ENCODE measurements at places on chromosomes 4 and X.
A peak's percentile ranks its signal among the peaks of the same experiment; 100 is the strongest.

GRCh38 chr4:6887591-6888371 lies 21.8 kb upstream of the TBC1D14 start:
- DNase-seq, result peak; percentile 89

- DNase-seq, result no peak
Measured at GRCh38 chr4:78818530-78819079, 42.5 kb downstream of the BMP2K start.

- DNase-seq, result peak; percentile 28
Measured at GRCh38 chr4:41172786-41173185, 41.6 kb downstream of the APBB2 start.

DNA sequence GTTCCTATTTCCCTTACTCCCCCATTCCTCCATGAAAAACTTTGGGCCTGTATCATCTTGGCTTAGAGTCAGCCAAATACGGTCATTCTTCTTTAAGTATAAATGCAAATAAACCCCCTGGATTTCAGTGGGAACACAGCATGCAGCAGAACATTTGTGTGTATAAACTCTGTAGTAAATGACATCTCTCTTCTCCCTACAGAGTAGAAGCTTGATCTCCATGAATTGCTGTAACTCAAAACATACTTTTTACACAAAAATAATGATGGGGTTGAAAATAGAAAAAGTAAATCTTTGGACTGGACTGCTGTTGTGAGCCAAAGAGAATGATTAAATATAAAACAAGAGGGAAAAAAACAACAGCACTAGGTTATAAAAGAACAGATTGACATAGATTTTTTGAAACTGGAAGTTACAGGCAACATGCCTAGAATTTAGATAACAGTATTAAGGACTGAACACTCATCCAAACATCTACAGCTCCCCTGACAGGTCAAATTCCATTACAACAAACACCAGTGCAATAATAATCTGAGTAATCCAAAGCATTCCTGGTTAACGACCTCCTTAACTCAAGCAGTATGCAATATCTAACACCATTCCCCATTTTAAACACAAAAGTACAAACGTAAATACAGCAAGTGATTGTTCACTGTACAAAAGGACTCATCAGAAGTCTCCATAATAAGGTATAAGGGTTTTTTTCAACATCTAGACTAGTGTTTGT lies 30.7 kb downstream of the TSPAN5 start:
- DNase-seq, result no peak

DNA sequence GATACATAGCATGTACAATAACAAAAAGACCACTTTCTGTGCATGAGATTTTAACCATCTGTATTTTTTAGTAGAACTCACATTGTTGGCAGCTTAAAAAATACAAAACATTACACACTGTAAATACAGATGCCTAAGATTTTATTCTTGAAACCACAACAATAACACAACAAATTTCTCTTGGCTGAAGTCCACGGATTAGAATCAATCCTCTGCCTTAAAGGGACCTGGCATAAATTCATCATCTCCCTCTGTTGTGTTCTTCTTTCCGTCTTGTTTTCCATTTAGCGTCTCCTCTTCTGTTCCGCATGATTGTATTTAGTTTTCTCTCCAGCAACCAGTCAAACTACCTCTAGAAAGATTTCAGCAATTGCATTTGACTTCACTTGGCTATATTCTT lies 231.0 kb downstream of the SPOCK3 start:
- DNase-seq, result no peak

GRCh38 chrX:87140800-87141483 lies 376.7 kb upstream of the KLHL4 start:
- DNase-seq, result no peak

DNA sequence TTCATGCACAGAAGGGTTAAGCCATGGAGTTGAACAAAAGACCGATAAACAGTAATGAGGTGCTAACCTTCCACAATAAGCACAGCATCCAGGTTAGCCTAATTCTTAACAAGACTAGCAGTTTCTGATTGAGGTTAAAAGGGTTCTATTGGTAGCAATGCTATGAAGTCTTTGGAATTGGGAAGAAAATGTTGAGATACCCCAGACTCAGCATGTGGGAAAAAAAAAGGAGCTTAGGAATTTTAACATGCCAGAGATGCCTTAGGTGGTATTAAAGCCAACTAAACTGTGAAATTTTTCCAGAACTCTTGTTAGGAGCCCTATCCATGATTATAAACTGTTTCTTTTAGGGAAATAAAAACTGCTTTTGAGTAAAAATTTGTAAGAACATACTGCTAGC lies 391.7 kb downstream of the GABRG1 start:
- DNase-seq, result no peak

DNA sequence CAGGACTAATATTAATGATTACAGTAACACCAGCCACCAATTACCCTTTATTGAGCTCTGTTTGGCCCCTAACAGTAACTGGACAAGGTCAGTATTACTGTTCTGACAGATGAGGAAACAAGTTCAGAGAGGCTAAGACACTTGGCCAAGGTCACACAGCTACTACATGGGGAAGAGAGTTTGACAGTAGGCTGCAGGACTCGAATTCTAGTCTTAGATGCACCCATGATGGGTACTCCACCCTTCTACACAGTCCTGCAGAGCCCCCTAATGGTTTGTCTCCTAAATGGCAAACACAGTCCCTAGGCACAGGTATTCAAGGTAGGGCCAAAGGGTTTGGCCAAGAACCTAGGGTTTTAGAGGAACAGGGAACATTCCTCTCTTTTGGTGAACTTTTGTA lies 93.9 kb downstream of the NSUN7 start:
- DNase-seq, result peak; percentile 37

DNA sequence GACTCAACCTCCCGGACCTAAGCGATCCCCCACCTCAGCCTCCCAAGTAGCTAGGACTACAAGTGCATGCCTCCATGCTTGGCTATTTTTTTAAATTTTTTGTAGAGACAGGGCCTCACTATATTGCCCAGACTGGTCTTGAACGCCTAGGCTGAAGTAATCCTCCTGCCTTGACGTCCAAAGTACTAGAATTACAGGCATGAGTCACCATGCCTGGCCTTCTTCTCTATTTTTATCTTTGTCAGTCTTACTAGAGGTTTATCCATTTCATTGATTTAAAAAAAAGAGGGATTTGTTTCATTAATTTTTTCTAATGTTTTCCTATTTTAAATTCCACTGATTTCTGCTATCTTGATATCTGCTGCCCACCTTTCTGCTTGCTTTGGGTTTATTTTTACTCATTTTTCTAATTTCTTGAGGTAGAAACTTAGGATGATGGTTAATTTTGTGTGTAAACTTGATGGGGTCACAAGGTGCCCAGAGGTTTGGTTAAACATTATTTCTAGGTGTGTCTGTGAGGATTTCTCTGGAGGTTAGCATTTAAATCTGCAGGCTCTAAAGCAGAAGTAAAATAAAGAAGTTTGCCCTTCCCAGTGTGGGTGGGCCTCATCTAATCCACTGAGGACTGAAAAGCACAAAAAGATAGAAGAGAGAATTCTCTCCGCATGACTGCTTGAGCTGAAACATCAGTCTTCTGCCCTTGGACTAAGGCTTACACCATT lies 116.2 kb upstream of the DCLK2 start:
- DNase-seq, result peak; percentile 50

- DNase-seq, result no peak
Measured at GRCh38 chr4:175824076-175824475, 12.0 kb upstream of the GPM6A start.

GRCh38 chrX:144586756-144587155 lies 660.5 kb upstream of the SPANXN1 start:
- no peak for DNase-seq

GRCh38 chrX:154762537-154763296 lies at the start of gene DKC1:
Gene DKC1 (plus strand): TSS chrX:154762864. CDS start chrX:154762966, 102 bp downstream.
- peak; percentile 97 for DNase-seq

- no peak for DNase-seq
Measured at GRCh38 chr4:2995546-2996265, 32.3 kb downstream of the GRK4 start.

DNA sequence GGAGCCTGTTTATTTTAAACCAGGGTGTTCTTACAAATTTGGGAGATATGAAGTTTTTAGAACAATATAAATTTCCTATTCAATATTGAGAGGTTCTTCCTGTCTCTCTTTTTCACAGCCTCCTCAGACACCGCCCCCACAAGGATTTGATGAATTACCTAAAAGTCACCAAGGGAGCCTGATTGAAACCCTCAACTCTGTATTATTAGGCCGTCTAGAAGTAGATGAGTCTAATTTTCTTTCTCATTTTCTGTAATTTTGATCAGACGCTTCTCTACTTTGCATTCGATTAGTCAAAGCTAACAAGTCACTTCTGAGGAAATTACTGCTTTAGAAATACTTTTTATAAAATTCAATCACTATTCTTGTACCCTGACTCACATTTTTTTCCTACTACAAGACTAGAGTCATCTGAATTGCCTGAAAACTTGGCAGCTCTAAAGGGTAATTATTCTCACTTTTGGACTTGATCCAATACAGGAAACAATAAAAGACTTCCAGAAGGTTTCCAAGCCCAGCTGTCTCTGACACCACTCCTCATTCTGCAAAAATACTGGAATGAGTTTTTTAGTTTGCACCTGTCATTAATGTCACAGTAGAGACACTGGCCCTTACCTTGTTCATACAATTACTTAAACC lies 111.2 kb downstream of the ELOVL6 start:
- DNase-seq, result no peak

- DNase-seq, result no peak
Measured at GRCh38 chrX:24292353-24292752, 21.5 kb downstream of the SUPT20HL2 start.

DNA sequence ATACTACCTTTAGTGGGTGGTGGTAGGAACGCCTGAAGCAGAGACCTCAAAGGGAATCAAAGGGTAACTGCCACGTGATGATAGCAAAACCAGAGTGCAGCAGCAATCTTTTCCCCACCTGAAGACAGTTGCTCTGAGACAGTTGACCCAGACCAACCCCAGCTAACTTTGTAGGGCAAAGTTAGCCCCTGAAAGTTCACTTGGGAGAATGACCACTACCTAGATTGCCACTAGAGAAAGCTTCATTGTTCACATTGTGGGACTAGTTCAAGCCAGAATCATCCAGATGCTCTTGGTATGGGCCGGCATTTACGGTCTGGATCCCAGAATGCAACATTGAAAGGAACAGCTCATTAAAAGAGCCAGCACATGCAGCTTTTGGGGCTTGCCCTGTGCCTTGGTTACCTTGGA lies 4.1 kb downstream of the SEPTIN6 start:
- DNase-seq, result no peak

- no peak for DNase-seq
Measured at GRCh38 chrX:20519826-20520225, 253.1 kb upstream of the RPS6KA3 start.

DNA sequence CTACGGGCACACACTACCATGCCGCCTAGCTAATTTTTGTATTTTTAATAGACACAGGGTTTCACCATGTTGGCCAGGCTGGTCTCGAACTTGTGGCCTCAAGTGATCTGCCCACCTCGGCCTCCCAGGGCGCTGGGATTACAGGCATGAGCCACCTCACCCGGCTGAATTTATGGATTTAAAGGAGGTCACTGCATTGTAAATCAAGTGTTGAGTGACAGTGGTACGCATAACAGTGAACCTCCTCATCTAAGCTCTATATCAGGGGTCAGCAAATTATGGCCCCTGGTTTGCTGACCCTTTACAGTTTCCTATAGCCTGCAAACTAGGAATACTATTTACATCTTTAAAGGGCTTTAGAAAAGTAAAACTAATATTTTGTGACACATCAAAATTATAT lies 2.6 kb upstream of the UXT start:
- DNase-seq, result no peak

DNA sequence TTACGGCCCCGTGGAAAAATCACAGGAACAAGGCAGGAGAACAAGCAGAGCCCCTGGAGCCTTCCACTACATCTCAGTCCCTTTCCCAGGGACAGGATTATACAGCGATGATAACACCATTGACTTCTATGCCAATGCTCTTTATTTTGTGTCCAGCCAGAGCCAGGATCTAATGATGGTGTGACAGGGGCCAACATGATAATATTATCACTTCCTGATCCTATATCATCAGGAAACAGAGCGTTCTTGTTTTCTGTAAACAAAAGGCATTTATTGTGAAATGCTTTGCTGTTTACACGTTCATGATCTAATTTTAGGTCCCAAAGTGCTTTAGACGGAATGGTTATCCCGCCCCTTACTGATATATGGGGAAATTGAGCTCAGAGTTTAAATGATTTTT lies 12.8 kb downstream of the TMPRSS11E start:
- DNase-seq, result no peak

DNA sequence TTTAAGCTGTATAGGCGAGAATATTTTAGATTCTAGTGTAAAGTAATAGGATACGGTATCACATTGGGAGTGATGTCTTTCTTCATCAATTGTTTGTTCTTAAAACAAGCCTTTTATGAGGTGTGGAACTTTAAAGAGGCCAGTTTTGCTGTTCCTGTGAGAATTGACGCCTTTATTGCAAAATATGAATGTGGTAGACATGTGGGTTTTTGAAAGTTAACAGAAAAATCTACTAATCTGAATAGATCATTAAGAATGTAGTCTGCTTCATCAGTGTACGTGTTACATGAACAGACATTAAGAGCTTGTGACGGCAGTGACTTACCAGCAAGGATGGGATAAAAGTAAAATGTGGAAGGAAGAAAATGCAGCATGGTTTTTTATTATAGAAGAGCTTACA lies 63.8 kb downstream of the STOX2 start:
- DNase-seq, result no peak

DNA sequence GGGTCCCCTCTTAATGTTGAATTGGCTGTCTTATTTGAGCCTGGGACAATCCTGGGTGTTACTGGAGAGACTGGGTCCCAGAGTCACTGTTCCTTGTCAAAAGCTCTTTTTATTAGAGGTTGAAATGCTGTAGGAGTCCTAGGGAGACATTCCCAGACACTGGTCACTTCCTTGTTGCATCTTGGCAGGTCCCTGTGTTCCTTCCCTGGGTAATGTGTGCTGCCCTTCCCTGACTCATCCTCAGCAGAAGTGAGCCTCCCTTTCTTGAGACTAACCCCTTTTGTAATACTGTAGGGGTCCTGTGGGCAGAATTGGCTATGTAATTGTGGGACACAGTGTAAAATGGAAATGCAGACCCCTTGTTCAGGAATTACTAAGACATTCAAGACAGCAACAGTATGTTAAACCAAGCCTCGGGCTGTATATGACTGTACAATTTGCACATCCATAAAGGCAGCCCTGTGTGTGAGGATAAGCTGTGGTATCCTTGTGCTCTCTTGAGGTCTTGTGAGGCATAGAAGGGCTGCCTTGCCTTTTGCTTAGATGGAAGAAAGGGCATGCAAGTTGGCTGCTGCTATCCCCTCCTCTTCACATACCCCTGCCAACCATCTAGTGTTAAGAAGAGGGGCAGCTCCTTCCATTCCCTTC lies 53.5 kb downstream of the DCLK2 start:
- DNase-seq, result no peak

- DNase-seq, result no peak
Measured at GRCh38 chr4:110540982-110541451, 65.1 kb downstream of the ENPEP start.

GRCh38 chr4:141027421-141027820 lies 105.8 kb downstream of the RNF150 start:
- DNase-seq, result peak; percentile 3

DNA sequence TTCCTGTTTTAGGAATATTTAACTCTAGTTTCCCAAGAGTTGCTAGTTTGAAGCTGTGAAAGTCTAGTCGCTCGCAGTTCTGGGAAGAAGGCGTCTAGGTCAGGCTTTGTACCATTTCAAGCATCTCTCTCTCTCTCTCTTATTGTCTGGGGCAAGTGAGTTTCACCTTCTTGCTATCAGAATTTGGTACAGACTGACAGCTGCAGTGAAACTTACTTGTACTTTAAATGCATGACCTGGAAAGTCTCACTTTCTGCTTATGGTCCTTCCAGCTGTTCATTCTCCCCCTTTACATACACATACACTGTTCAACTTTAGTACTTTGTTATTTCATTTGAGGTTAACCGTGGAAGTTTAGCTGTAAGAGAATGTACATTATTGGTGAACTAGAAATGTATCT lies 4.4 kb downstream of the FRMPD4 start:
- no peak for DNase-seq
